Tibial artery (tissue), 4 donors: ENCODE measurements at places on chromosomes 13 and 19.
A peak's percentile ranks its signal among the peaks of the same experiment; 100 is the strongest.

DNA sequence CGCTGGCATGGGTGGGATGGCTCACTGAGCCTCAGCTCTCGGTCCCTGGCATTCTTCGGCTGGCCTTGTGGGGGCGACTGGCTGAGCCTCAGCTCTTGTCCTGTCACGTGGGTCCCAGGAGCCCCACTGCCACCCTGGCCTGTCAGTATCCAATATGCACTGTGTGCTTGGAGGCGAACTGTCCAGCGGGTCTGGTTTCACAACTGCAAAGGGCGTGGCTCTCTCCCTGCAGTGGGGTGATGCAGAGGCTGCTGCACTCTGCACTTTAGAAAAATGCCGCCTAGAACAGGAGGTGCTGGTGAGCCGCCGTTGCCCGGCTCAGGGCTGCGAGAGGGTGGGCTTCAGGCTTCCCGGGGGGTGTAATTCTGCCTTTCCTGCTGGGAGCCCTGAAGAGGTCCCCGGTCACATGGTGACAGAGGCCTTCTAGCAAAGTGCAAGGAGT, 17.0 kb upstream of the TMEM255B start:
- no peak for DNase-seq

- DNase-seq = no peak
These were observed 1004.1 kb upstream of the PCDH9 start for GRCh38 chr13:68234274-68234673.

DNA sequence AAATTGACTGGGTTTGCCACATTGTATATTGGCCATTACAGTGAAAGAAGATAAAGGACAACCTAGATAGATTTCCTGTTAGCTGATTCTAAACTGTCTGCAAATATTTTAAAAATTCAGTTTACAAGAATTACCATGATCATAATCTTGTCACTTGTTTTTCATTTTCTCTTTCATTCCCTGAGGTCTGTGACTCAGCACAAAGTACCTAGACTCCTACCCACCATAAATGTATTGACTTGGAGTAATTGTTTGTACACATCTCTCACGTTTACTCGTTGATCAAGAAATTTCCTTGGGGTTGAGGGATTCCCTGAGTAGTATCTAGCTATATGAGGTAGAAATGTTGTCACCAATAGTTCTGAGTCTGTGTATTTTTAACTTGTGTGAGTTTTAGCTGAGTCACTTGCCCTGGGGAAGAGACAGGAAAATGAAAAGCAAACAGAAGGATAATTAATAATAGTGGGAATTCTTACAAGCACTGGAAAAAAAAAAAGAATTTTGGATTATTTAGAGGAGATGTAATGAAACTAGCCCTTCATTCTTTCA, 299.2 kb upstream of the DACH1 start:
- no peak for DNase-seq

DNA sequence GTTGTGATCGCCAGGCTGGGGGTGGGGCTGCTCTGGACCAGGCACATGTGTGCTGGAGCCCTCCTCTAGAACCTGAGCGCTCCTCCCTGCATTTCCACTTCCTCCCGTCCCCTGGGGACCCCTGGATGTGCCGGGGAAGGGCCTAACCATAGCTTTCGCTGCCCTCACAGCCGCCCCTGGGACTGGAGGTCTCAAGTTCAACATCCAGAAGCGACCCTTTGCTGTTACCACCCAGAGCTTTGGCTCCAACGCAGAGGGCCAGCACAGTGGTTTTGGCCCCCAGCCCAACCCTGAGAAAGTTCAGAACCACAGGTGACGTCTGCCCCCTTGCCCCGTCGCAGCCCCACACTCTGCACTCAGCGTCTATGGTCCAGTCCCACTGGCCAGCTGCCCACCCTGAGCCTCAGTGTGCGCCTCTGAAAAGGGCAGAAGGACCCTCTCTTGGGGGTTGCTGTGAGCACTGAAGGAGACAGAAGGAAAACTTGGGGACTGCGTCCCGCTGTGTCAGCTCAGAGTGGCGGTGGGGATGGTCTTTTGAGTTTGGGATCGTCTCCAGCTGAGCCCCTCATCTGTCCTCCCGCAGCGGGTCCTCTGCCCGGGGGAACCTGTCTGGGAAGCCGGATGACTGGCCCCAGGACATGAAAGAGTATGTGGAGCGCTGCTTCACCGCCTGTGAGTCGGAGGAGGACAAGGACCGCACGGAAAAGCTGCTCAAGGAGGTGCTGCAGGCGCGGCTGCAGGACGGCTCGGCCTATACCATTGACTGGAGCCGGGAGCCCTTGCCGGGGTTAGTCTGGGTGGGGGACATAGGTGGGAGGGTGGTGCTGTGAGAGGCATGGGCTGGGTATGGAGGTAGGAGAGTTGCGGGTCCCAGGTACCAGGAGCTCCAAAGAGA, 6.0 kb downstream of the LENG8 start:
- DNase-seq = no peak

DNA sequence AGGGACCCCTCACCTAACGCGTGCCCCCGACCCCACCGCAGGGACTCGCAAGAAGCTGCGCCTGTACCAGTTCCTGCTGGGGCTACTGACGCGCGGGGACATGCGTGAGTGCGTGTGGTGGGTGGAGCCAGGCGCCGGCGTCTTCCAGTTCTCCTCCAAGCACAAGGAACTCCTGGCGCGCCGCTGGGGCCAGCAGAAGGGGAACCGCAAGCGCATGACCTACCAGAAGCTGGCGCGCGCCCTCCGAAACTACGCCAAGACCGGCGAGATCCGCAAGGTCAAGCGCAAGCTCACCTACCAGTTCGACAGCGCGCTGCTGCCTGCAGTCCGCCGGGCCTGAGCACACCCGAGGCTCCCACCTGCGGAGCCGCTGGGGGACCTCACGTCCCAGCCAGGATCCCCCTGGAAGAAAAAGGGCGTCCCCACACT, 4.7 kb upstream of the MYBPC2 start:
- peak; percentile 83 for DNase-seq

- DNase-seq = peak; percentile 69
These were observed 19.6 kb downstream of the AP2A1 start for GRCh38 chr19:49786376-49786820.

- DNase-seq = no peak
These were observed 46.5 kb upstream of the RAP2A start for GRCh38 chr13:97387485-97387839.

DNA sequence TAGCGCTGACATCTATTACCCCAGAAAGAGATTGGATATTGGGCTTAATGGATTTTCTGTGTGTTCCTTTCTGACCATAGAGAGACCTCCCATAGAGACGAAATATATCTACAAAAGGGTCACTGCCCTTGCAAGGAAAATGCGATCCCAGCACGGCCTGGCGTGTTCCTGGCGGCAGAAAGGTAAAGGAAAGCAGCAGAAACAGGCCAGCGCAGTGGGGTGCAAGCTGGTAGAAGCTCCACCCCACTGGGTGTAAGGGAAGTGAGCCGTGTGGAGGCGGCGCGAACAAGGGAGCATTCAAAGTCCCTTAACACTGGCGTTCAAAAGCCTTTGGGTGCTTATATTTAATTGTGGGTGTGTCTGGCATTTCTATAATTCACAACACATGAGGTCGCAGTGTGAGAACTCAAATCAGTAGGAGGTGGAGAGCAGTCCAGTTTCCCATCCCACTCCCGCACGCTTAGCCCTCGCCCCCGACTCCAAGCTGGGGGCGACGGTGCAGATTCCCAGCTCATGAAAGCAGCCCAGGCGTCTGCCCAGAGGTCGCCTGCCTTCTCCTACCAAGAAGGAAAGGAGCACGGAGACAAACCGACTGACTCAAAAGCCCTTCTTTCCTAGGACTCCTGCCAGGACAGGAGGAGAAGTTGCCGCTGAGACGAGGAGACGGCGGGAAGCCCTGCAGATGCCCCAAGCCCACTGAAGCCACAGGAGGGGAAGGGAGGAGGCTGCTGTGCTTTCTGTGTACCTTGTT, 478.4 kb downstream of the FOXO1 start:
- DNase-seq = no peak

DNA sequence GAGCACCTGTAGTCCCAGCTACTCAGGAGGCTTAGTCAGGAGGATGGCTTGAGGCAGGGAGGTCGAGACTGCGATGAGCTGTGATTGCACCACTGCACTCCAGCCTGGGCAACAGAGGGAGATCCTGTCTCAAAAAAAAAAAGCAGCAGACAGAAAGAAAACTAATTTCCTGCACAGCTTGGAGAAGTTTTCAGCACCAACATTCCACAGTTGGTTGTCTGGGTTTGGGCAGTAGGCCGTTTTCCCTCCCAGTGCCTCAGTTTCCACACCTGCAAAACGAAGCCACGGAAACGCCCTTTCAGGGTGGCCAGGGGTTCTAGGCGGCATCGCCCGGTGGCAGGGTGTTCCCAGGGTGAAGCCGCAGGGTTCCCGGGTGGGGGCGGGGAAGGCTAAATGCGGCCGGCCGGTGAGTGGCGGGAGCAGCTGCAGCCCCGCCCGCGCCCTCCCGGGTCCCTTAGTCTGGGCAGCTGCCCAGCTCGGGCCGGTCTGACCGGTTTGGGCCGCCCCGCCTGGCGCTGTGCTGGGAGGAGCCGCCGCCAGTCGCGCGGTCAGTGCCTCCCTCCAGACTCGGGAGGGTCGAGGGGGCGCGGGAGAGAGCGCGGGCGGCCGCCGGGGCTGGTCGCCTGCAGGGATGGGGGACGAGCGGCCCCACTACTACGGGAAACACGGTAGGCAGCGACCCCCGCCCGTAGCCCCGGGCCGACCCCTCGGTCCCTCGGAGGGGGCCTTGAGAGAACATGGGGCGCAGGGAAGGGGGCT, at the start of gene SLC44A2:
Gene SLC44A2, plus strand, starts transcription at position 551 of the 759 bp plus-strand sequence. Its CDS starts 81 bp downstream, at position 632.
- peak; percentile 93 for DNase-seq

DNA sequence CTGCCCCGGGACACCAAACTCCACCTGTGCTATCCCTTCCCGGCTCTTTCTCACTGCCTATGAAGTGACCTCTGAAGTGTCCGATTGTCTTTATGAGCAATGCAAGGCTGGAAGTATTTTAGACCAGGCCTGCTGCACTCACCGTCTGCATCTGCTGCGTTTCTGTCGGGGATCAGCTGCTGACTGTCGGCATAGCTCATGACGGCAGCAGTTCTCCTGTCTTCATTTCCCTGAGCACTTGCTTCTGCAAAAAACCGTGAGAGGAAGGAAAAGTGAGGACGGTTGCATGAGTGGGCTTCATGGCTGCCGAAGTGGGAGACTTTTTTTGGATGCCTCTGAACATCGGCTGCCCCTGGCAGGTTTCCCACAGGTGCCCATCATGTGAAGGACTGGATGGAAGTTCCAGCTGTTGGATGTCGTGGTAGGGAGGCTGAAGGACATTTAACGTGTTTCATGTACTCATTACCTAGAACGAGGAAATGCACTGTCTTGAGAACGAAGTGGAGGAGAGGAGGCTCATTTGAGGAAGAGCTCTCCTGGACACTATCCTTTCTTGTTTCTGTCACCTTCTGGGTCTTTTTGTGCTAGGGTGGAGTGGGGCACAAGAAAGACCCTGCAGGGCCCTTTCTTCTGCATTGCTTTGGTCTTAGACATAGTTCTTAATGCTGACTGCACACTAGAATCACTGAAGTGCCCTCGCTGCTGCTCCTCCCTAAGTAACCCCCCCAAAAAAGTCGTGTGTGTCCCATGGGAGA, 94.7 kb downstream of the RNASEH2B start:
- DNase-seq = no peak

- no peak for DNase-seq
These were observed 452 bp downstream of the PIAS4 start for GRCh38 chr19:4007836-4008539.

DNA sequence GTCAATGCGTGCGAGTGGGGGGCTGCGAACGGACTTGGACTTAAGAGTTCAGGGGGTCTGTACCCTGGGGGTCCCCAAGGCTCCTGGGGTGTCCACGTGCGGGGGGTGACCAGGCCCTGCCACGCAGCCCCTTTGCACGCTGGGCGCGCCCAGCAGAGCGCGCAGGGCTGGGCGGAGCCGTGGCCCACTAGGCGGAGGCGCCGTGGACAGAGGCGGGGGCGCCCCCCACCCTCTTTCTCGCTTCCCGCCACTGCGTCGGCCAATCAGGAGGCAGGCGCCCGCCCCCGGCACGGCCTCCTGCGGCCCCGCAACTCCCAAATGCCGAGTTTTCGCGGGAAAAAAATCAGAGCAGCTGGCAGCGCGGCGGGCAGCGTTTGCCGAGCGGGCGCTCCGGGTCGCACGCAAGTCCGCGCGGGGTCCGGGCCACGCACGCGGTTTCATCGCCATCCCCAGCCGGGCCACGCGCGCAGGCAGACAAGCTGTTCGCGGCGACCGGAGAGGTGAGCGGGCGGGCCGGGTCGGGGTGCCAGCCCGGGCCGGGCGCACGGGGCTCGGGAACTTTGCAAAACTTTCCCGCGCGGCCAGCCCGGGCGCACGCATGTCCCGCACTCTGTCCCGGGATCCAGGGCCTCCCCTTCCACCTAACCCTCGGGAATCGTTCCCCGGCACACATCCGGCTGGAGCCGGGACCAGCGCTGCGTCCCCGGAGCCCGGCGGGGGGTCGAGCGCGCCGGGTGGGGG, at the start of gene UHRF1:
Gene UHRF1, plus strand, starts transcription at position 346 of the 741 bp plus-strand sequence. CDS start 1,385 bp downstream, outside the sequence.
- no peak for DNase-seq

DNA sequence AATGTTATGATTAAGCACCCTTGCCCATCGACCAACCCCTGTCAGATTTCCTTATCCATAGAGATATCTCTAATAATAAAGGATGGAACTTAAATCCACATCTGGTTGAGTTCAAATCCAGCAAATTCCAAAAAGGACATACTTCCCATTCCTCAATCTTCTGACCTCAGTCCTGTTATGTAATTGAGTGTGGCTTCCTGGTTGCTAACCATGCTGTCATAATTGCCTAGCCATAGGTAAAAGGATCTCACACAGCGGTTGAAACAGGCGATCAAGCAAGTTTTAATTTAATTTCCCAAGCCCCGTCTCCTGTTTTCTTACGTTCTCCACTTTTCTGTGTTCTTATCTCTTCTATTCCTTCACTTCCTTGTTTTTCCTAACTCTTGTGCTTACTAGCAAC, 550.3 kb downstream of the GPC6 start:
- DNase-seq = no peak

DNA sequence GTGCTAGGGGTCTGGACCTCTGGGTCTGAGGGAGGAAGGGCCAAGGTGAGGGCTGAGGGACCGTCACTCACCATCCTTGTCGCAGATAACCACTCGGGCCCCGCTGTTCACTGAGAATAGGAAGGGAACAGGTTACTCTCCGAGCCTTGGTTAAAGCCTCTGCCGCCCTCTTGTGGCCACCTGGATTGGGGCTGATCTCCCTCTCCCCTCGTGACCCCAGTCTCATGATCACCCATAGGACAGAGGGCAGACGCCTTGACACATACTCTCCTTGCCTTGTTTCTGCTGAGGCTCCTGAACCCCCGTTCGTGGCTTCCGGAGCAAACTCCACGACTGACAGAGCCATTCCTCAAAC, 580 bp downstream of the HSD17B14 start:
- peak; percentile 98 for DNase-seq

GRCh38 chr13:97141564-97142005, 80.5 kb upstream of the MBNL2 start:
- no peak for DNase-seq

DNA sequence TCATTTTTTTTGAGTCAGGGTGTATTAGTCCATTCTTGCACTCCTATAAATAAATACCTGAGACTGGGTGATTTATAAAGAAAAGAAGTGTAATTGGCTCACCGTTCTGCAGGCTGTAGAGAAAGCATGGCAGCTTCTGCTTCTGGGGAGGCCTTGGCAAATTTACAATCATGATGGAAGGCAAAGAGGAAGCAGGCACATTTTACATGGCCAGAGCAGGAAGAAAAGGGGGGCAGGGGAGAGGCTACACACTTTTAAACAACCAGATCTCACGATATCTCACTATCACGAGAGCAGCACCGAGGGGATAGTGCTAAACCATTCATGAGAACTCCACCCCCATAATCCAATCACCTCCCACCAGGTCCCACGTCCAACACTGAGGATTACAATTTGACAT, 44.5 kb upstream of the MIR17HG start:
- DNase-seq = no peak

GRCh38 chr13:46403851-46404732, 17.0 kb upstream of the RUBCNL start:
- DNase-seq = no peak

- no peak for DNase-seq
These were observed 253 bp upstream of the TPTE2 start for GRCh38 chr13:19561585-19561984.

- DNase-seq = no peak
These were observed 1123.3 kb downstream of the EFNB2 start for GRCh38 chr13:105412171-105412570.
